CD4-positive, alpha-beta T cell treated with Interleukin-2 at 100 ng/mL for 4 hours (primary cell): ENCODE measurements at places on chromosomes 5 and 9.

DNA sequence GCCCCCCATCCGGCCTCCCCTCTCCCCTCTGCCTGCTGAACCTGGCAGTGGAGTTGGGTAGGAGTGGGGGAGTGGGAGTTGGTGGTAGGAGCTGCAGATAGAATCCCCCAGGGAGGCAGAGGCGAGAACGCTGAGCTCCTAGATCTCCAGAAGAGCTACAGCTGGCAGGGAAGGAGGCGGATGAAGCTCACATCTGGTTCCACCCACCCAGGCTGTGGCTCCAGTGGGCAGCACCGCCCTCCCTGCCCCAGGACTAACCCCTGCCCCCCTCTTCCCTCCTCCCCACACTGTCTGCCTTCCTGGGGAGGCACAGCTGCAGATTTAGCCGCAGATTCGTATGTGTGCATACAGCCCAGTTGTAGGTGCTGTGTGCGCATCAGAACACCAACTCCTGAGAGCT is 34.2 kb downstream of the C9orf50 start:
- no peak for DNase-seq

GRCh38 chr5:151182976-151183375 is 25.4 kb upstream of the ANXA6 start:
- no peak for DNase-seq

DNA sequence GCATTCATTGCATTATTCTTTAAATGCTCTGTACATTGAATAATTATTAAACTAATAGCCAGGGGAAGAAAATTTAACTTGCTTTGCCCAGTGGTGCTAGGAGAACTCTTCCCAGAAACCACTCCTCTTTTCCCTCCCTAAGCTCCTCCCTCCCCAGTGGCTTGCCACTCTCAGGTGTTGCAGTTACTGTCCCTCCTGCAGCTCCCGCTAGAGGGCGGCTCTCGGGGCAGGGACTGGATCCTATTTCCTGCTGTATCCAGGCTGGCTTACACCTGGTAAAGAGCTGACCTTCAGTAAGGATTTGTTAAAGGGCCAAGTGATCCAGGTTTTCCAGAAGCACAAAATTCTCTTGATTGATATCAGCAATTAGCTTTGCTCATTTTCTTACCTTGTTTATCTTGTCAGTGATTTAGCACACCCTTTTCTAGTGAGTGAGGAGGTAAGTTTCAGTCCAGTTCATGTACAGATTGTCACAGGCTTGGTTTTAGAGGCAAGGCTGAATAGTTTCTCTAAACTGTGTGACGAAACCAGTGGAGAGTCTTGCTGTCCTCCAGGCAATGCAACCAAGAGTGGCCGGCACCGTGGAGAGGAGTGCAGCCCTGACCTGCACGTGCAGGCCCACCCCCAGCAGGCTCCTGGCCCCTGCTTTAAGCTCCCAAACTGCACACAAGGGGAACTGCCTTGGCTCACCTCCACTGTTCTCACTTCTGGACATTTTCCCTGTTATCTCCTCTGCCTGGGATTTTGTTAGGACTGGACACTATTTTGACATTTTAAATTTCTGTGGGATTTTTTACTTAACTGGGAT is 423.8 kb downstream of the SPOCK1 start:
- no peak for DNase-seq

DNA sequence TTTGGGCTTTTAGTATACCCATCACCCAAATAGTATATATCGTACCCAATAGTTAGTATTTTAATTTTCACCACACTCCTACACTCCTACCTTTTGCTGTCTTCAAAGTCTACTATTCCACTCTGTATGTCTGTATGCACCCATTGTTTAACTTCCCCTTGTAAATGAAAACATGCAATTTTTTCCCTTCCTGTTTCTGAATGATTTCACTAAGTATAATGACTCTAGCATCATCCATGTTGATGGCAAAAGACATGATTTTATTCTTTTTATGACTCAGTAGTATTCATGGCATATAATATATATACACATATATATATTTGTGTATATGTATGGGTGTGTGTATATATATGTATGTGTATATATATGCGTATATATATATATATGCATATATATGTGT is 63.1 kb upstream of the FAM174A start:
- no peak for DNase-seq

DNA sequence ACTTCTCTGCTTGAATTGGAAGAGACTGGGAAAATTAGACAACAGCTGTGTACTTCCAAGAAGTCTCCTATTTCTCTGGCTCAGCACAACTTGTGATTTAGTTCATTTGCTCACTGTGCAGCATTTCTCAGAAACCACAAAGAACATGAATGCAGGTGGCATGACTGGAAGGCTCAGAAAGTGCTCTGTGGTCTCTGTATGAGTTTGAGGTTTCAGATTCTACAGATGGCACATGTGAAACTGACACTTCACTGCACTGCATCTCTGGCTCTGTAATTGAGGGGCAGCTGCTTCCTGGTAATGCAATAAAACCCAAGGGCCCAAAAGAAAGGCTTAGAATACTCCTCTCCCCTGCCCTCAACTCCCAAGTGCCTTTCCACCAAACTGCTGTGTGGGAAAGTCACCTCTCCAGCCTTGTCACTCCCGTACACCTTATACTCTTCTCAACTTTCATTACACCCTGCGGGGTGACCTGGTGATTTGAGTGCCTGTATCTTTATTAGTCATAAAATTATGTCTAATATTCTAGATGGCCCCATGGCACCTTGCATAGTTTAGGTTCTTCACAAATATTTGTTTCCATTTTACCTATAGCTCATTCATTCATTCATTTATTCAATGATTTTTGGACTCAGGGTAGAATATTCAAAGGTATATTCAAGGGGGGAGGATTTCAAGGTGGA is 82.5 kb downstream of the ESM1 start:
- peak; percentile 14 for DNase-seq
